ENCODE measurements at places on chromosomes 2 and 18.

- peak; percentile 60 for DNase-seq
Observed at GRCh38 chr2:231396058-231396821, 730 bp downstream of the B3GNT7 start.

GRCh38 chr2:30958918-30959265 lies 151.6 kb upstream of the CAPN13 start:
- DNase-seq, result no peak

DNA sequence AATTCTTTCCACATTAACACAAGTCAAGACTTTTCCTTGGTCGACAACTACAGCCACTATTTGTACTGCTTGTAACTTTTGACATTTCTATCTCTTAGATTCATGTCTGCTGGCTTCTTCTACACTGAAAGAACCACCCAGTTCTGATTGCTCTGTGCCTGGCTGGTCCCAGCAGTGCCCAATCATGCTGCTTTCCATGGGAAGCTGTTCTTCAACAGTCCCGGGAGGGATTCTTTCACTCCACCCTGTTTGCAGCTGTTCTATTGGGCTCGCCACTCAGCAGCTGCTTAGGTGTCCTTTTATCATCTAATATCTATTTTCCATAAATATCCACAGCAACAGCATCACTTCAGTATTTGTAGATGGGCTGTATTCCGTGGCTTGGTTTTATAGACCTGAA lies 471.1 kb upstream of the SMIM21 start:
- no peak for DNase-seq

DNA sequence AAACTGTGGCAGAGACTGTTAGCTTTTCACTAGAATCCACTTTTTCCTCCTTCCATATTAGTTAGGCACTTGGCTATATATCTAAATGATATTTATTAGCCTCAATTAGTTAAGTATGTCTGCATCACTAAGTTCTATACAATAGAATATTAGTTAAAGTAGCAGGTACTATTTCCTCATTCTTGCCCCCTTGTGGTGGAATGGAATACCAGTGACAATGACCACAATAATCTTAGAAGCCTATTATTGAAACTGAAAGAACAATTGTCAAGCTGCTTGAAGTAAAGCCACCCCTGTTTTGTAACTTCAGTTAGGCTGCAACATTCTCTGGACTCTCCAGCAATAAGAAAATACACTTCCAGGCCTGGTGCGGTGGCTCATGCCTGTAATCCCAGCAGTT lies 476.3 kb upstream of the VWC2L start:
- DNase-seq, result no peak

DNA sequence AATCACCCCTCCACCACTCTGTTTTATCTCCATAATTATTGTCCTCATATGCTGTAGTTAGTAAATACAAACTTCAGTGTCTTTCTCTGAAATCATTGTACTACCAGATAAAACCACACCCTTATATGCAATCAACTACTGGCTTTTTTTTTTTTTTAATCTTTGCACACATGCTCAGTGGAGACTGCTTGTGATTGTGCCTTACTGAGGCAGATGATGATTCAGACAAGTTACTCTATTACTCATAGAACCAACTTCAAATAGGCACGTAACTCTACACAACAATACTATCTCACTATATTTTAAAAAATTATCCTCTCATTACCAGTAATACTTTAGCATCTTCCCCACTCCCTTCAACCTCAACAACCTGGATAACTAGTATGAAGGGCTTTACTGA lies 1278.4 kb upstream of the PIK3C3 start:
- DNase-seq, result no peak

DNA sequence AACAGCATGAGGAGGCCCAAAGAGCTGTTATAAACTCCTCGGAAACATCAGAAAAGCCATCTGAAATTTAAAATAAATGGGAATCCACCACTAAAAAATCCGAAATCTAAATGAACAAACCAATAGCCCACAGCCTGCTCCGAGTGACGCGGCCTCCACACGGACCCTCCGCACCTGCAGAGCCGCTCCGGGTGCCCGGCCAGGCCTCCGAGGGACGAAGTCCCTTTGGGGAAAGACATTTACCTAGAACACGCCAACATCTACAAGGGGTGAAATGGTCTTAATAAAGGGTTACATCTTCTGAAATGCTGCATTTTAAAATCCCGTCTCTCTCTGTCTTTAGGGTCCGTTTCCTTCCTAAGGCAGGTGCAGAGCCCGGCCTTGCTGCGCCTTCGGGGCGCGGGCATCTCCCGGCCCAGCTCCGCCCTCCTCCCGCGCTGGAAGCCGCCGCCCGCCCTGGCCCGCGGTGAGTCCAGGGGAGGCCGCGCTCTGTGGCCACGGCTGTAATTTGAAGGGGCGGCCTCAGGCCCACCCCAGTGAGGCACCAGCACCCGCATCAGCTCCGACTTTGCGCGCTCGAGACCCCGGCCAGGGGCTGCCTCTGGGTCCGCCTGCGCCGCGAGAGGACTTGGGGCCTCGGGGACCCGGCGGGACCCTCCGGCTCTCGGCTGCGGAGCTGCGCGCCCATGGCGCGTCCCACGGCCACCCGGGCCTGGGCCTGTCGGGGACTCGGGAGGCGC lies 42.3 kb upstream of the CTDP1 start:
- DNase-seq, result no peak

- DNase-seq, result no peak
Observed at GRCh38 chr2:25453199-25453905, 111.6 kb upstream of the DNMT3A start.

GRCh38 chr2:62038975-62039771 lies 133.7 kb downstream of the COMMD1 start:
- no peak for DNase-seq

DNA sequence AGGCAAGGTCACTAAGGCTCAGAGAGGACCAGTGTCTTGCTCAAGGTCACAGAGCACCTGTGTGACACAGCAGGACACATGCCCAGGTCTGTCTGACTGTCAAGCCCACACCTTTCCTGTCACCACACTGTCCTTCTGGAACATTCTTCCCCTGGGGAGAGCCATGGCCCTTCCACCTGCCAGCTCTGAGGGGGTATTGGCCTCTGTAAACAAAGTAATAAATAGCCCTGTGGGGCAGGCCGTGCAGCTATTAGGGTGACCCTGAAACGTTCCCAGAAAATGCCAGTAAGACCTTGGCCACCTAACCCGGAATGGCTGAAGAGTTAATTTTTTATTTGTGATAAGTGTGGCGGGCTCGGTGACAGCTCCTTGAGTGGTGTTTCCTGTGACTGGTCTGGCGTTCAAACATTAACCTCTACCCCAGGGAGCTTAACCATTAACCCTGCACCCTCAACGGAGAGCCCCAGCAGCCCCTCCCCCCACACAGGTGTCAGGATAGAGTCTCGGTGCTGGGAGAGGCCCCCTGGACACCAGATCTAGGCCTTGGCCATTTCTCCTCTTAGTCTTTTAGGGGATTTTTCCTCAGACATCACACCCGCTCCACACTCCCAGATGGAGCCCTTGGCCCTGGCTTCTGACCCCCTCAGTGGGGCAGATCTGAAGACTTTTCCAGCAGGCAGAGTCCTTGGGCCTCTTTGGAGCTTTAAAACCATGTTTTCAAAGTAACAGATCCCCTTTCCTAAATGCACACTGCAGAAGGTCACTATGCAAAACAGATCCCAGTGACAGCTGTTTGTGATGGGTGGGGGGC lies 36.6 kb downstream of the SCTR start:
- no peak for DNase-seq

- DNase-seq, result no peak
Observed at GRCh38 chr2:17592731-17593409, 52.4 kb downstream of the VSNL1 start.

GRCh38 chr2:181575650-181576025 lies 81.3 kb downstream of the CERKL start:
- no peak for DNase-seq

DNA sequence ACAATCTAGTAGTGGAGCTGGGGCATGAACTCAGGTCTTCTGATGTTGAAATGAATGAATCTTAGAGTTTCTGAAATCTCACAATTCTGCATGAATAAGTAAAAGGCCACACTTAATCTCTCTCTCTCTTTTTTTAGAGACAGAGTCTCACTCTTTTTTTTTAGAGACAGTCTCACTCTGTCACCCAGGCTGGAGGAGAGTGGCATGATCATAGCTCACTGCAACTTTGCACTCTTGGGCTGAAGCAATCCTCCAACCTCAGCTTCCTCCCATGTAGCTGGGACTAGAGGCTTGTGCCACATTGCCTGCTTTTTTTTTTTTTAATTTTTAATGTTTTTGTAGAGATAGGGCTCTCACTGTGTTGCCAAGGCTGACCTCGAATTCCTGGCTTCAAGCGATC lies 68.9 kb upstream of the THOC1 start:
- no peak for DNase-seq

GRCh38 chr2:10369269-10370255 lies 66.9 kb downstream of the HPCAL1 start:
- no peak for DNase-seq

DNA sequence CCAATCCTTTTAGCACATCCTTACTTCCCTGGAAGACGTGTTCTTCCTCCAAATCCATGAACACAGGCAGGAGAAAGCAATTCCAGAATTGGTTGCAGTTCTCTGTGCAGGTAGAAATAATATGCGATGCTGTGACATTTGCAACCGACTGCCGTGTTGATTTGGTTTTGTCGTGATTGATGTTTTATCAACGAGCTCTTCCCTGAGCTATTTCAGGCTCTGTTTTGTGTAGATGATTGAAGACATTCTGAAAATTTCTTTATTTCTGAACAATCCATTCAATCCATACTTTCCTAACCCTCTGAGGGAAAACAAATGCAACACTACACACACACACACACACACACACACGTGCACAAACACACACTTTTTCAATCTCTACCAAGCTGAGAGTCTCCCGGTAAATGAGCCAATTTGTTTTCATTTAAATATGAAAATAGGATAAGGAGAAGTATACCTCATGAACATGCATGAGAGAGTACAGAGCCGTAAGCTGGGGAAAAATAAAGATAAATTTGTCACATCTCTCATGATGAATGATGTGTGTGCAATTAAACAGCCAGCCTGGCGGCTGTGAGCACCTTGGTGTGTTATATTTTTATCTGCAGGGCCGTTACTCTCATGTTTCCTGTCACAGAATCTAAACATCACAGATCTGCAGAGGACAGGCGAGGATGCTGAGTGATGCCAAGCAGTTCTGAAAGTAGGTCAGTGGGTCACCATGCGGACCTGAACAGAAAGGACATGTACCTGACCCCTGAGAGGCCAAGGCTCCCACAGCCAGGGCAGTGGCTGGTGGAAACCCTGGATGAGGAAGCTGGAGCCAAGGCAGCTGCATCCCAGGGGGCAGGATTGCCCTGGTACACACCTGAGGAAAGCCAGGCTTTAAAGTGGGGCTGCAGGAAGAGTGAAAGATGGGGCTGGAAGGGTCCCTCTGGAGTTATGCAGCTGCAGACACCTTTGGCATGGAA lies 64.8 kb downstream of the PDCL3 start:
- DNase-seq, result no peak

DNA sequence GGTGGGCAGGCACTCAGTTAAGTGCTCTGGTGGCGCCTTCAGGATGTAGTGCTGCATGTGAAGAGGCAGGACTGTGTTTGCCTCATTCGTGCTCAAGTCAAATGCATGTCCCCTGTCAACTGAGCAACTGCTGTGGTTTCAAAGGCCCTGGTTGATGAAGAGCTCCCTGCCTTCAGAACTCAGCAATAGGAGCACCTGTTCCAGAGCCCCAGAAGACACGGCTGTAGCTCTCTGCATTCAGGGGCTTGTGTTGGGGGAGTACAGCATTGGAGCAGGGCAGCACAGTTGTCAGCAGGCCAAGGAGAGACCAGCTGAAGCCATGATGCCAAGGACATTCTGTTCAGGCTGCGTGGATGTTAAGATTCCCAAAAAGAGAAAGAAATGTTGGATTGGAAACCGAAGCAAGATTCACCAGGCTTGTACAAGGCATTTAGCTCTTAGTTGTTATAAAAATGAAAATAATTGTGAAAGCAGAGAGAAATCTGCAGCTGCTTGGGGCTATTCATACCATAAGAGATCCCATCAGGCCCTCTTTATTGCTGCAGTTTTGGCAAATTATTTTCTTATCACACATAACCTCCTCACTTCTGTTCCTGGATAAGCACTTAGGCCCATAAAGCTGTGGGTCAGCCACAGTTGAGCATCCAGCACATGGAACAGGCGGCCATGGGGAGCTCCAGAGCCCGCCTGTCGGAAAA lies 252.4 kb upstream of the ZNF521 start:
- DNase-seq, result no peak

DNA sequence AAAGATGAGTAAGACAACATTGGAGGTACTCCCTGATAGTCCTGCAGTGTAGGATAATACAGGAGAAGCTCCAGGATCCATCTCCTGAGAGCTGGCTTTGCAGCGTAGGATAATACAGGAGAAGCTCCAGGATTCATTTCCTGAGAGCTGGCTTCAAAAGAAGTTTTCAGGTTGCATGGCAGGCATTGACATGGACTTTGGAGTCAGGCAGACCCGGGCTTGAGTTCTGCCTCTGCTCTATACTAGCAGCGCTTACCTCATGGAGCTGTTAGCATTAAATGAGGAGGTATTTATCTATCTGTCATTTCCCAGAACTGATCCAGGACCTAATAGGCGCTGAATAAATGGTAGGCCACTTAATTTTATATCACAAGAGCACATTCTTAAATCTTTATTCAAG lies 97.8 kb downstream of the FMNL2 start:
- no peak for DNase-seq

DNA sequence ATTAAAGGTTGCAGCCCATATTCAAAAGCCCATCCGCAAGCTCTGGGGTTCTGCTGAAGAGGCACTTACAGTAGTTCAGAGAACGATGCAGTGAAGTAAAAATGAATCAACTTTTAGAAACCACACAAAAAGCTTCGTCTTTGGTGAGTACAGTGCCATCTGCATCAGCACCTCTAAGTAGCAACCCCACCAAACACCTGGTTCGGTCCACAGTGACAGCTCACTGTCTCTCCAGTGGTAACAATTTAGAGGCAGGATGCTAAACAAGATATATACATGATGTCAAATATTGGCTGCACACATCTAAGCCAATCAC lies 275.4 kb upstream of the TCF4 start:
- DNase-seq, result no peak

DNA sequence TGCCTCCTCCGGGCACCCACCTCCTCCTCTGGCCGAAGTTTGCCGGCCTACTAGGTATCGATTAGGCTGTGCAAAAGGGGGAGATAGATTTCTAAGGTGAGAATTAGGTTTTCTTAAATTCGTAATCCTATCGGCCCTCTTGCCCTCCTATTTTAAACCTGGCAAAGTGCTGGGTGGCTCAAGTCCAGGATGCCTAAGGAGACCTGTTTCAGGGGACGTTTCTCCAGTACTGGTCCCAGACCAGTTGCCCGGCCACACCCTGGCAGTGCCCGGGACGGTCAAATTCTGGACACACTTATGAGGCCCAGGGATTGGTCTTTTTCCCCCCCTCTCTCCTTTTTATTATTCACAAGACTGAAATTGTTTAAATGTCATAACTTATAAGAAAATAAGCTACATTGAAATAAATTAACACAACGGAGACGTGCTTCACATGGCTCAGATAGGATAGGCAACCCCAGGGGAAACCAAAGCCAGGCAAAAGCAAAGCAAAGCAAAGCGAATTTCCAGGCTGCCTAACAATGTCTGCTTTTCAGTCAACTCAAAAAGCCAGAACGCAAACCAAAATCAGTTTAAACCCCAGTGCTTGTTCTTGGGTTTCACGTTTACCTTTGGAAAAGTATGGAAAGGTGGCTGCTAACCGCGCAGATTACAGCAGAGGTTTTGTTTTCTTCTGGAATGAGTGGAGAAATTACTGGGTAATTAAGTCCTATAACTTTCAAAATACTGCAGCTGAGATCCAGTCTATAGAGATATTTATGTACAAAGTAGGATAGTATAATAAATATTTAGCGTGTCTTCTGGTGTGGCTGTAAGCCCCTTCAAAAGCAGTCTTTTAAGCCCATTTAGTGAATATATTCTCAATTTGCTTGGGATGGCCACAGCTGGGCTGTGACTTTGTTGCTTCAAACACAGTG lies 3.0 kb downstream of the GBX2 start:
- DNase-seq, result peak; percentile 31

All from 8988T (cell line).